ENCODE measurements at places on chromosomes 2 and 18. TPM values are rescaled to one million over a fixed set of nuclear protein-coding genes. Genes with fewer than 3 reads are reported as not detected.

GRCh38 chr2:103183061-103183460, 421.2 kb downstream of the TMEM182 start:
- no peak for DNase-seq

DNA sequence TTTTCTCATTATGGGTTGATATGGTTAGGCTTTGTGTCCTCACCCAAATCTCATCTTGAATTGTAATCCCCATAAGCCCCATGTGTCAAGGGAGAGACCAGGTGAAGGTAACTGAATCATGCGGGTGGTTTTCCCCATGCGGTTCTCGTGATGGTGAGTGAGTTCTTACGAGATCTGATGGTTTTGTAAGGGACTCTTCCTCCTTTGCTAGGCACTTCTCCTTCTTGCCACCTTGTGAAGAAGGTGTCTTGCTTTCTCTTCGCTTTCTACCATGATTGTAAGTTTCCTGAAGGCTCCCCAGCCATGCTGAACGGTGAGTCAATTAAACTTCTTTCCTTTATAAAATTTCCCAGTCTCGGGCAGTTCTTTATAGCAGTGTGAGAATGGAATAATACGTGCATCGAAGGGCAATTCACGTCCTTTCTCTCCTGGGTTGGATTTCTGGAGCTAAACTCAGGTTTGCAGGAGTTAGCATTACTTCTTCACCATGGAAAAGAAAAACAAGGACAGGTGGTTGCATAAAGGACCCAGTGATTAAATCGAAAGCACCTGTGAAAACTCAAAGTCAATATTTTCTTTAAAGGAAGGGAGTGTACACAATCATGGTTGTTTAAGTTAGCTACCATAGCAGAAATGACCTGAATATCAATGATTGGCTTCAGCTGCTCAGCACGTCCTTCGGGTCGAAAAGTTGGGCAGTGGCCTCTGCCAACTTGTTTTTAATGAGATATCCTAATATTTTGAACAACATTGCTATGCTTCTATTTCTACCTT, 54.1 kb downstream of the CDC42EP3 start:
- no peak for DNase-seq

DNA sequence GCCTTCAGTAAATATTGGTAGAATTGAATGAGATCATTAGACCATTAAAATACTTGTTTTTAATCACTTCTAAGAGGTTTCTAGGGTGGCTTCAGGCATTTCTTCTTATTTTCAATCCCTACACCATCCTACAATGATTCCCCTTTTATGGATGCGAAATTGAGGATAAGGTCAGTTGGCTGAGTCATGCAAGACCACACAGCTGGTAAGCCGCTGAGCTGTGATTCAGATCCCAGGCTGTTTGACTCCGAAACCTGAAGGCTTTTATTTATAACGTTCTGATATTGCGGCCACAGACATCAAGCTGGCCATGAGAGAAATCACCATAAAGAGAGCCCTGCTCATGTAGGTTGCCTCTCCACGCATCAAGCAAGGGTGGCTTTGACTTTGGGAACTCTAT, 133.4 kb downstream of the VAPA start:
- DNase-seq = peak; percentile 40

- no peak for DNase-seq
Measured at GRCh38 chr2:15299904-15300520, 261.1 kb downstream of the NBAS start.

DNA sequence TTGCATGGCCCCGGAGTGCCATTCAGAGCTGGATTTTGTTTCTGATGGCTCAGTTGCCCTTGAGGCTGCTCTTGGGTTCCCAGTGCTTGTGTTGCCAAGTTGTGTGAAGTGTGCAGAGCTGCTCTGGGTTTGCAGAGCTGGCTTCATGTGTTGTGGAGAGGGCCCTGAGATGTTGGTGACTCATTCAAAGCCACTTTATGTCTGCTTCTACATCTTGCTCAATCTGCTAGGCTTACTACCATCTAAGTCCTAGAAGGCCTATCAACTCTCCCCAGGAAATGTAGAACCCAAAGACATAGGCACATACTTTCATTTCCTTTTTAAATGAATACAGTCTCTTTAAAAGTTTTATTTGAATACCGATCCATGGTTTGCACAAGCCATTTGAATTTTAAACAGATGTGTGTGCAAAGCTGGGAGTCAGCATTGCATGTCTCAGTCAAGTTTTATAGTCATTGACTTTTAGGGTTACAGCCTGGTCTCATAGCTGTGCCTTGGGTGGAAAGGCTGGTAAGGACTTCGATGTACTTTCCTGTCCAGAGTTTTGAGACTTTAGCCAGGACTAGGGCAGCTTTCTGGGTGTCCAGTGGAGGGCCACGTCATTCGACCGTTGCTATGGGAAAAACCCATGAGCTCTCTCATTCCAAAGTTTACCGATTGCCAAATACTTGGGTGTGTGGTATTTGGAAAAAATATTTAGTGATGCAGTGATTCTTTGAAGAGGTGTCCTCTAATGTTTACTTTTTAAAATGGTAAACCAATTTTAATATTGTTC, 105.0 kb downstream of the LTBP1 start:
- DNase-seq = no peak

- DNase-seq = peak; percentile 72
Measured at GRCh38 chr2:64988420-64989125, 626 bp upstream of the SLC1A4 start.

GRCh38 chr2:6832596-6833299, 33.0 kb downstream of the CMPK2 start:
- no peak for DNase-seq

- no peak for DNase-seq
Measured at GRCh38 chr2:42743659-42743990, 20.3 kb downstream of the OXER1 start.

- no peak for DNase-seq
Measured at GRCh38 chr18:63192885-63193349, 126.7 kb downstream of the BCL2 start.

DNA sequence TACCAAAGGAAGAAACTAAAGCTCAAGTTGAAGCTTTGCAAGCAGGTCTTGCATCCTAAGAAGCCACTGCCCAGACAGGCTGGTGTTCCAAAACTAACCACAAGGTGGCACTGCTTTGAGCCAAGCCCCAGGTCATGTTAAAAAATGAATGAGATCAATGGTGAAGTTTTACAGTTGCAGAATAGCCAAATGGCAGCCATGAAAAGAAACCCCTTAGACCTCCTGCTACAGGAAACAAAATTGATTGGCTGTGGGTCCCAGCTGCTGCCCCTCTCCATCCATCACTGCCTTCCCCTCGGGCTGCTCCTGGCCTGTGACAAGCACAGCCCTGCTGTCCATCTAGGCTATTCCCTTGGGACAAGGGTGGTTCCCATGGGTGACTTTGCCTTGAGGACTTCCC, 20.7 kb upstream of the MREG start:
- peak; percentile 78 for DNase-seq

- no peak for DNase-seq
Measured at GRCh38 chr2:174957050-174957449, 48.1 kb downstream of the CHN1 start.

- DNase-seq = no peak
Measured at GRCh38 chr18:10376731-10377130, 77.7 kb upstream of the APCDD1 start.

GRCh38 chr2:150335596-150335995, 151.9 kb downstream of the RND3 start:
- DNase-seq = no peak

DNA sequence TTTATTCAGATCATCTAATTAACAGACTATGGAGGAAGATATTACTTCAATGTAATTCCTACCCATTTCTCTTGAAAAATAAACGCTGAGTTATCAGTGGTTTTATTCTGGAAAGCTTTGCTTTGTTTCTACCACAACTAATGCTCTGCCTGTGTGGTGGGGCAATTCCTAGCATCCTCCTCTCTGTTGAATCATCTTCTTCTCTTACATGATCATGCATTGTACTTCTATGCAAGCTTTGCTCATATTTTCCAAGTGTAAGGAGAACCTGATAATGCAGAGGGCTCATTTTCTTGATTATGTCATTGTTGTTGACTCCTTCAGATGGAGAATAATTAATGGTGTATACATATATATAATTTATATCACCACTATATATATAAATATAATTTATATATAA, 46.7 kb downstream of the CCDC195 start:
- no peak for DNase-seq

DNA sequence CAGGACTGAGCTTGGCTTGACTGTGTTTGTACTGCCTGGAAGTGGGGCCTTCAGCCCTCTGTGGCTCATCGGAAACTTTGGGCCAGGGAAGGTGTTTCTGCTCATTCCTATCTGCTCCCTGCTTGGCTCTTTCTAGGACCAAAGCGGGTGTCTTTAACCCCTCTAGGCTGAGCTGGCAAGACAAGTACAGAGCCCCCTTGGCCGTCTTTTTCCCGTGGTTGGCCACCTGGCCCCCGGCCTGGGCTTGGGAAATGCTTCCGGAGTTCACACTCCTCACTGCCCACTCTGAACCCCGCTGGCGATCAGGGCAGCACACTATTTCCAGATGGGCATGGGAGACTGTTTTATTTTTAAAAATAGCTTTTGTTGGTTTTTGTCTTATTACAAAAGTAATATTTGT, 243.0 kb downstream of the DYSF start:
- DNase-seq = no peak

DNA sequence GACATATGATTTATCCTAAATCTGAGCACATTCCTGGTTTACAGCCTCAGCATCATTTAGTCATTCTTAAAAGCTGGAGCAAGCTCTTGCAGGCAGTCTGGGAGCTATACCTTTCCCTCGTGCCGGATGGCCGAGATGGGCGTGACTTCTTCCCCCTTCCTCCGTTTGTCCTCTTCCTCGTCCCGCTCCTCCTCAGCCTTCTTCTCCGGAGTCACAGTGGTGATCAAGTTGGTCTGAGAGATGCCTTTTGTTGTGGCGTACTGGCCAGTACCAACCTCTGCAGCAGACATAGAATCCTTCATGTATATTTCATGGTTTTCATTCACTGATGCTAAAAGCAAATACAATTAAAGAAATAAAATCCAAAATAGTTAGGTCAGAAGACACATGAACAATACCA, 124.1 kb upstream of the ZBTB14 start:
- DNase-seq = no peak

- DNase-seq = no peak
Measured at GRCh38 chr2:220959391-220959802, 612.7 kb downstream of the EPHA4 start.

DNA sequence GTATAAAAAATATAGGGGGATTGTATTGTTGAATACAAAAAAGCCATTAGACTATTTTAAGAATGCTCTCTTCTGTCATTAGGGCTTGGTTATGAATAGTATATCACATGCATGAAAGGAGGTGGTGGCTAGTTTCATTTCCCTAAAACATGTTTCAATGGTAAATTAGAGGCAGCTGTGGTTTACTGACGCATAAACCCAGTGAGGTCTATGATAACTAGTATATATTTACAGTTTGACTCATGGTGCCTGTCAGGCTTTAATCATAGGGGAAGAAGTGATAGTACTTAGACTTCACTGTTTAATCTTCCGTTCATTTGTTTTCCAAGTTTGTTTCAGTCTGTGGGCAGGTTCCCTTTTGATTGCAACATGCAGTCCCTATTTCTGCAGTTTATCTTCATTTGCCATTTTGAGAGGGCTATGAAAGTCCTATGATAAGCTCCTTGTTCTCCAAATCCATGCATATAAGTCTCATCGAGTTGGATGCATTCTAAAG, 55.1 kb upstream of the MAP4K3 start:
- DNase-seq = peak; percentile 89

DNA sequence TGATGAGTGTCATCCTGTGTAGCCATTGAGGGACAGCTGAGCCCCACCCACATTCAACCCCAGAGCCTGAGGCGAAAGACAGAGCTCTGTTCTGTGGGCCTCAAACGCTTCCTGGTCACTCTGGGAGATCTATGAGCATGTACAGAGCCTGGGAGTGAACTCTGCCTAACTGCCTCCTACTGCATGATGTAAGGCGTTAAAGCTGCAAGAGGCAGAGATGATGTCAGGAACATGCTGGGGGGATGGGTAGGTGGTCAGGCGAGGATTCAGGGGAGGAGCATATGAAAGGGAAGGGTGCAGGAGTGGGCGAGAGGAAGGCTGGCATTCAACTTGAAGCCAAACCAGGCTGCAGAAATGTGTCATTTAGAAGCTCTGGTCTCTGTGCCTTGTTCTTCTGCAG, 181.0 kb downstream of the TFCP2L1 start:
- no peak for DNase-seq

GRCh38 chr2:72108121-72108520, 39.5 kb downstream of the CYP26B1 start:
- no peak for DNase-seq

DNA sequence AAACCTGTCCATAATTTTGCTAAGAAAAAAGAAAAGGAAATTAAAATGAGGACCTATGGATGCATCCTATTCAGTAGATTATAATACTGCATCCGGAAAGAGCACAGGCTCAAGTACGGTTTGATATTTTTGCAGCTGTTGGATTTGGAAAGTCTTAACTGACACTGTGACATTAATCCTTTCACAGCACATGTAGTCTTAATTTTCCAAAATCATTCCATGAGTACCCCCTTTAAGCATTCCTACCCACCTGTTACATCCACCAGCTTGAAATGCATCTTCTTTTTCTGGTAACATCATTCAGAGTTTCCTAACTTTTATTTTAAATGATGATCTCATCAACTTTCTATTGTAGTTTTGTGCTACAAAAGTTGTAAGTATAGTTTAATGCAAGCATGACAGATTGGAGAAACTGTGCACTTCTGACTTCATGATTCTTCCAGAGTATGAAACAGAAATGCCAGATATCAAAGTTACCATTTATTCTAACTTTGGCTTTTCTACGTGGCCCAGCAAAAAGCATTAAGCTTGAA, 113.5 kb downstream of the ESCO1 start:
- DNase-seq = no peak

DNA sequence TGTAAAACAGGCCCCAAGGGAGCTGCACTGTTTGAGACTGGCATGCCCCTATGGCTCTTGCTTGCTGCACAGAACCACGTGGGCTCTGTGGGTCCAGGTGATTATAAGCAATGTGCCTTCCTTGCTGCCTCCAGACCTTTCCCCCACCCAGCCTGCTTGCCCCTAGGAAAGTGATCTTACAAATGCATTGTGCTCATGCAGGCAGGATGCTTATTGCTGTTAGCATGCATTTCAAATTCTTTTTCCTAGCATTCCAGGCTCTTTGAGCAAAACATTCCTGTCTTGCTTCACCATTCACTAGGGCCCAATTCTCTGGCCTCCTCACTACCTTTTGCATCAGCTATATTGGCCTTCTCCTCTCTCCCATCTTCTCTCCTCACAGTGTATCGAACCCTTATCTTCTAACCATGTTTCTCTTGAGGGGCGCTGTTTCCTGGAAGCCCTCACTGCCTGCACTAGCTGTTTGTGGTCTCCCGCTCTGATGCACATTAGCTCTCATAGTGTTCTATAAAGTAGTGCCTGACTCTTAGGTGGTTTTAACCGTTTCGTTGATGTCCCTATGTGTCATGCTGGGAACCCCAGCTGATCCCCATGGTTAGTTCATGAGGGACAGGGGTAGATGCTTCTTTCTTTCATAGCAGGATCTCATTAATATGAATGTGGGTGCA, 152.9 kb upstream of the EPAS1 start:
- no peak for DNase-seq

NRP2 gene
- total RNA-seq = 137 TPM

SLC39A6 gene
- 12.0 TPM for total RNA-seq

RUFY4 gene
- total RNA-seq = not detected

TUBA3E gene
- total RNA-seq = not detected

CRYGD gene
- total RNA-seq = not detected

NTSR2 gene
- total RNA-seq = not detected

C1GALT1C1L gene
- total RNA-seq = not detected

ZNF396 gene
- 0.60 TPM for total RNA-seq

RASGRP3 gene
- total RNA-seq = 138 TPM

ITPRIPL1 gene
- total RNA-seq = 2.0 TPM

SERPINB12 gene
- total RNA-seq = not detected

GKN1 gene
- not detected for total RNA-seq

TCF4 gene
- total RNA-seq = 536 TPM
